Urothelium cell line (cell line): ENCODE measurements at places on chromosomes 5 and 9.

- DNase-seq: no peak
Observed at GRCh38 chr5:139958432-139959148, 84.5 kb downstream of the NRG2 start.

DNA sequence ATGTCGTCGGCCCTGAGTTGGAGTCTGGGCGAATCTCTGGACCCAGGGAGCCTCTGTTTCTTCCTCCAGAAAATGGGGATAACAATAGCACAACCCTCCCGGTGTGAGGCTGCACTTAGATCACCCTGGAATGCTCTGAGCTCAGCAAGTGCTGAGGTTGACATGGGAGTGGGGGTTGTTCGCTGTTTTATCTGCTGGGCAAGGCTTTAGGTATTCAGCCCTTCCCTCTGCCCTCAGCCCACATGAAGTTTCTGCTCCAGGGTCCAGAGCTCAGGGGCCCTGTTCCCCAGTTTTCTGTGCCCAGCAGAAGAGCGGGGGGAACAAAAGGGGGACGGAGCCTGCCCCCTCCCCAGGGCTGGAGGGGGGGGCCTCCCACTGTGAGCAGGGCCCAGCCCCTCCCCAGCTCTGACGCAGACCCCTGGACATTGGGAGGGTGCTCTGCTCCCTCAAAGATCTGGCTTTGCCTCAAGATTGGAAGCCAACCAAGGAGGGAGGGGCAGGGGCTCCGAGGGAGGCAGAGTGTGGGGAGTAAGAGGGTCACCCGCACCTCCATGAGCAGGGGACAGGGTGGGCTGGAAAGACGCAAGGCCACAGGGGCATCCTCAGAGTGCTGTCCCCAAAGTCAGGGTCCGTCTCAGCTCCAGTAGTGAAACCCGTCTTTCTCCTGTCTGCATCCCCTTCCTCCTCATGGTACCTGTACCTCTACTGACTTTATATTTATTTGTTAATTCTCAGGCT, 215.6 kb downstream of the C9orf50 start:
- DNase-seq: no peak

GRCh38 chr5:139415221-139415861, 11.5 kb upstream of the SPATA24 start:
- no peak for DNase-seq

- DNase-seq: no peak
Observed at GRCh38 chr5:150214289-150214688, 24.4 kb downstream of the SLC6A7 start.

GRCh38 chr9:109743696-109744095, 36.3 kb upstream of the PALM2AKAP2 start:
- no peak for DNase-seq
